ENCODE measurements at places on chromosomes 1 and 21.
A peak's percentile ranks its signal among the peaks of the same experiment; 100 is the strongest.

DNA sequence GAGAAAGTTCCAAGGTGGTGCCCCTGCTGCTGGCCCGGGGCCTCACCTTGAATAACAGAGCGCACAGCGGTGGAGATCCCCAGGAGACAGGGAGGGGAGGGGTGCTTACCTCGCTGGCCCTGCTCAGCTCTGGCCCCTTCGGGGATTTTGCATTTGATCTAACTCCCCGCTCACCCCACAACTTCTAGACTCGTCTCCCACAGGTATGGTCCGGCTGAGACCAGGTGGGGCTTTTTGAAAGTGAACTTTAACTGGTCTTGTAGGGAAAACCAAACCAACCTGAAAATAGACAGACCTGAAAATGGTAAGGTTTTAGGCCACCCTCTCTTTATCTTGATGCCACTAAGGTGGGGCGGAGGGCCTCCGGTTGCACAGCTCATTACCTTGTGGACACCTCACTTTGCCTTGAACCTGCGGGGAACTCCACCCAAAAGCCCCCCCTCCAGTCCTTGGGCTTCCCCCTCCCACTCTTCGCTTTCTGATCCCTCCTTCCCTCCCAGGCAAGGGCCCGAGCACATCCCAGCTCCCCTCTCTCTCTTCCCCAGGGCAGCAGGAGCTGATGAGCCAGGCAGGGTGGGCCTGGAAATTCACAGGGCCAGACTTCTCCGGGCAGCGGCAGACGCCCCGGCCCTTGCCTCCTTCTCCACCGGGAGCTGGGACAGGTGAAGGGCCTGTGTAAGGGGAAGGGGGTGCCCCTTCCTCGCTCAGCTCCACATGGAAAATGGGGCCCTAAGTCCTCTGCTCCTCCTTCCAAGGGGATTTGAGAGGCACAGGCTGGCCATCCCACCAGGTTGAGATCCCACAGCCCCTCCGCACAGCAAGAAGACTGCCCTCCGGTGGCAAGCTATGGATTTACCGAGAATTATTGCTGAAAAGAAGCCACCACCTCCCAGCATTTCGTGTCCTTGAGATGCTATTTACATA, 16.1 kb downstream of the TNFRSF8 start:
- DNase-seq, result peak; percentile 62

DNA sequence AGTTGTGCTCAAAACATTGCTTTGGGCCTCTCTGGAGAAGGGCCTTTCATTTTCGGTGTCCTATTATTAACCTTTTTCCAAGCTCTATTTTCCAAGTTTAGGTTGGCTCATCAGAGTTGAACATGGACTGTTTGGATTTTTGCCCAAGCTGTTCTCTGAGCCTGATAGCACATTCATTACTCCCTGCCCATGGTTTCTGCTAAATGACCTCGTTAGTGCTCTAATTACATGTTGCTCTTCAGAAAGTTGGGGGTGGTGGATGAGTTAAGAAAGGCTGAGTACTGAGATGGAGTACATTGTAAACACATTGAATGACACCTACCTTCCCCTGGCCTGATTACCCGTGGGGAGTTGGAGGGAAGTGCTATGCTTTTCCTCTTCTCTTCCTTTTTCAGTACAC, 38.9 kb downstream of the LMO4 start:
- no peak for DNase-seq

DNA sequence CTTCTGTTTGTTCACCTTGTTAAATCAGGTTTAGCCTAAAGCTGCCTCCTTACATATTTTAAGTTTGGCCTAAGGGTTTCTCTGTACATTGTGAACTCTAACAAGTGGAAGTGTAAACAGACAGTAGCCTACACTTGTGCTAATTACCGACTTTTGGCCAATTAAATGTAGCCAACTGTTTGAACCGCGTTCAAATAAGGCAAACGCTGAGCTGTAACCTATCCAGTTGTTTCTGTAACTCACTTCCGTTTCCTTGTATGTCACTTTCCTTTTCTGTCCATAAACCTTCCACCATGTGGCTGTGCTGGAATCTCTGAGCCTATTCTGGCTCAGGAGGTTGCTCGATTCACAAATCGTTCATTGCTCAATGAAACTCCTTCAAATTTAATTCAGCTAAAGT, 8.0 kb upstream of the FCAMR start:
- no peak for DNase-seq

DNA sequence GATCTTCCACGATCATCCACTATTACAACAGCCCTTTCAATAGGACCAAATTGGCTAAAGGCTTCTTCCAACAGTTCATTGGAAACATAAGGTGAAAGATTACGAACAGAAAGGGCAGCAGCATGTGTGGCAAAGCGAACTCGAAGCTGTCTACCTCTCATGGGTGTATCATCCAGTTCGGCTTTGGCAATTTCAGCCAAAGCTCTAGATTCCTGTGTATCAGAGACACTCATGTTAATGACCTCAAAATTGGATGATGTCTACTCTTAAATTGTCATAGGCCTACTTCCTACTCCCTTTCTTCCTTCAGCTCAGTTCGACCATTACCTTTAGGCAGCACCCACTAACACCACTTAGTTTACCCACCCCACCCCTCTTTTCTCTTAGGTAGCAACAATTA, 2.2 kb downstream of the SFPQ start:
- DNase-seq, result no peak

DNA sequence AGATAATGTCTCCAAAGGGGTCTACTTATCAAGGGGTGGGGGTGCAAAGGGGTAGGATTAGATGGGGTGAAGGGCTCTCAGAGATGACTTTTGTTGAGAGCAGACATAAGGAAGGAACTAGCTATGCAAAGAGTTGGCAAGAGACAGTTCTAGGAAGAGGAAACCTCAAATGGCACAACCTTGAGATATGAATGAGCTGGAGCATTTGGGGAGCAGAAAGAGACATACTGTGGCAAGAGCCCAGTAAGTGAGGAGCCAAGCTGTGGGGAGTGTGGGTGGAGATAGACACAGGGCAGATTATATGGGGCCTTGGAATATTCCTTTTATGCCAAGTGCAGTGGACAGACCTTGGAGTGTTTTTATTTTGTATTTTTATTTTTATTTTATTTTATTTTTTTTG, 84.8 kb upstream of the BTG3 start:
- DNase-seq, result no peak

DNA sequence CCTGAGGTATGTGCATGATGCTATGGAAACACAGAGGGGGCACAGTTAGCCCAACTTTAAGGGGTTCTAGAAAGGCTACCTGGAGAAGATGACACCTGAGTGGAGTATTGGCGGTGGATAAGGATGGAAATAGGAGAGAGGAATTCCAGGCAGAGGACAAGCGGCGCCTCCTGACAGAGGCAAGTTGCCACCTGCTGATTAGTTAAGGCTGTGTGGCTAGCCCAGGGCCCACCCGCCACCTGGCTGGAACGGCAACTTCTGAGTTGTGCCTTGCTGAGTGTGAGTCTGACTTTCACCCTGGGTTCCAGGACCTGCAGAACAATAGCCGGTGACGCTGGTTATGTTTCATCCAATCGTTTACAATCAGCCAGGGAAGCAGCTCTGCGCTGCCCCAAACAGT, 126.9 kb upstream of the LMO4 start:
- DNase-seq, result no peak

DNA sequence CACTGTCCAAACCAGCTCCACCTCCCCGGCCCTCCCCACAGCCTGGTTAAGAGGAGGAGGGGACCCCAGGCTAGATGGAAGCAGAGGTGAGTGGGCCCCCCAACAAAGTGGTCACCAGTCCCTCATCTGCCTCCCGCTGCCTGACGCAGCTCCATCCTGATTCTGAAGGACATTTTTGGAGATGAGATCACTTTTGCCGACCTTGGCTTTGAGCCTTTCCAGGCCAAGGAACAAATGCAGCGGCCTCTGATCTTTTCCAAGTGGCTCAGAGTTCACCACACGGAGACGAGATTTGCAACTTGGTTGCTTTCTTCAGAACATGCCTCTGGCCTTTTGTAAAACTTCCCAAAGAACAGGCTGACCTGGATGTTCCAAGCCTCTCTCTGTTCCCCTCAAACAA, 223.1 kb downstream of the NPHP4 start:
- DNase-seq, result peak; percentile 41

DNA sequence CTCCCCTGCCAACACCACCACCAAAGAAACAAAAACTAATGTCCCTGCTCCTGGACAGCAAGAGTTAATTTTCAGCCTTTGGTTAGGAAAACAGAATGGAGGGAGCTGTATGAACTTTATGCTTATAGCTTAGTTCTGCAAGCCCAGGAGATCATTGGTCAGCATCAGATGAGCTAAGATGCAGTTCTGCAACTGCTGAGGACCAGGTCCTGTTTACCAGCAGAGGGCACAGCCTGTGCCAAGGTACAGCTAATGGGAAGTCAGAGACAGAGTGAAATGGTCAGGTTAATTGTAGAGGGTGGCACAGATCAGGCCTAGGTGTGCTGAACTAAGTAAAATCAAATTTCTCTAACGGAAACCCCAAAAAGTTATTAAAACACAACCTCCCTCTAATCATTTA, 161.3 kb downstream of the ROR1 start:
- no peak for DNase-seq

DNA sequence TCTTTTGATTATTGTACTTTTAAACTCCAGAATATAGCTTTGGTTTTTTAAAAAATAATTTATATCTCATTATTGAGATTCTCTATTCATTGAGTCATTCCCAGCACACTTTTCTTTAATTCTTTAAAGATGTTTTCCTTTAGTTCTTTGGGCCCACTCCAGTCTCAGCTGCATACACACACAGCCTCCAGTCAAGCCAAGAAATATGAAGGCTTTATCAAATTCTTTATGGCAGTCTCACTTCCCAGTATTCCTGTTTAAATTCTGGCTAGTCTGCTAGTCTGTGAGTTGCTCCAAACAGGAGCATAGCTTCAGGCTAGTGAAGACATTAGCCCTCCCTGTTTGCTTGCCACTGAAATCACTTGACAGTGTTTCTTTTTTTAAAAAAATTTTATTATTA, 61.2 kb downstream of the CRP start:
- no peak for DNase-seq

DNA sequence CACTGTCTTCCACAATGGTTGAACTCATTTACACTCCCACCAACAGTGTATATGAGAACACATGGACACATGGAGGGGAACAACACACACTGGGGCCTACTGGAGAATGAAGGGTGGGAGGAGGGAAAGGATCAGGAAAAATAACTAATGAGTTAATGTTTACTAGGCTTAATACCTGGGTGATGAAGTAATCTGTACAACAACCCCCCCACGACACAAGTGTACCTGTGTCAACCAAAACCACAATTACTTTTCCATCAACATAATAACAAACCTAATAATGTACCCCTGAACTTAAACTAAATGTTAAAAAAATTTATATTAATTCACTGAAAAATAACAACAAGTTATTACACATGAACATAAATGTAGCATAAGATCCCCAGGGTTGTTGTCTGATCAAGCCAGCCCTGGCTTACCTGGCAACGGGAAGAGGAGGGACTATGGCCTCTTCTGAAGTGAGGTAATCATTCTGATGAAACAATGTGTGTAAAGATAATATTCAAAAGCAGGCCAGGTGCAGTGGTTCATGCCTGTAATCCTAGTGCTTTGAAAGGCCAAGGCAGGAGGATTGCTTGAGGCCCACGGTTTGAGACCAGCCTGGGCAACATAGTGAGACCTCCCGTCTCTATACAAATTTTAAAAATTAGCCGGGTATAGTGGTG, 40.8 kb upstream of the HEATR1 start:
- DNase-seq, result no peak

DNA sequence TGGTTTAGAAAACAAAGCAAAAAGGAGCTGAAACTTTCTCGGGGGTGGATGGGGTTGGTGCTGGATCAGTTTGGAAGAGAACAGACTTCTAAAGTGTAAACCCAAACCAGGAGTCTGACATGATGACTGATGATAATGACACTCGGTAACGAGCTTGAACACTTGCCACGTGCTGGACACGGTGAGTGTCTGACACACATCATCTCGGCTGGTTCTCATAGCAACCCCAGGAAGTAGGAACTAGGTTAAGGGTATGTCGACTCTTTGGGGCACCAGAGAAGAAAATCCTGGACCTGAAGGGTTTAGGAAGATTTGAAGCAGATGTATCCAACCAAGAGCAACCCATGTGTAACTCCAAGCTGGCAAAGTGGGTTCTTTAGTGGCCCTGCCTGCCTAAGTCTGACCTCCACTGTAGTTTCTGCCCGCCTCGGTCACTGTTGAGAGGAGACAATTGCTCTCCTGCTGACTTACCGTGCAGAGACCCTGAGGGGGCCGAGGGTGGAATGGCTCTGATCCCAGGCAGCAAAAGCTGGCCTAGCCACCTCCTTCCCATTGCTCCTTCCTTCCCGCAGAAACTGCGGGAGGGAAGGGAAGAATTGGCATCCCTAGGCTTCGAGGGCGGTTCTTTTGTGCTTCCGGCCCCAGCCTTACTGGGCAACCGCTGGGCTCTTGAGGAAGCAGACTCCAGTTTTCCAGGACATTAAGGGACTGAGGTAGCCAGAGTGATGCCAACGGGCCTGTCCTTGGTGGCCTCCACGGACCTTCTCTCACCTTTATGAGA, 156.0 kb downstream of the TOMM20 start:
- no peak for DNase-seq

GRCh38 chr1:22673486-22674409, 20.7 kb downstream of the C1QB start:
- DNase-seq, result peak; percentile 42

DNA sequence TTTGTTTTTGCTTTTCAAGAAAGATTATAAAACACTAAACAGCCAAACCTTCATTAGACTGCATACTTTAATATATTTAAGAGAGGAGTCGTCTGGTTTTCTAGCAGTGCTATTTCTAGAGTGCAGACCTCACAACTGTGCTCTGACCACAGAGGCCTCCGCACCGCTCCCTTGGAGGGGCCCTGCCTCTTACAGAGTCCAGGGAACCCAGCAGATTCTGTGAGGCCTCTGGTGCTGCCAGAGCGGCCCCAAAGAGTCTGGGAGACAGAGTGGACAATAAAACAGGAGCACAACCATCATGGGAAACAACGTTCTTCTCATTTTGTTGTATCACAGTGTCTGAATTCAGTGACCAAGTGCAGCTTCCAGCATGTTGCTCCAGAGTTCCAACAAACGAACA, 5.8 kb downstream of the ATP5PO start:
- DNase-seq, result no peak

GRCh38 chr1:229567109-229567868, 8.8 kb upstream of the ABCB10 start:
- DNase-seq, result no peak

- DNase-seq, result no peak
Measured at GRCh38 chr1:244388961-244389360, 62.7 kb downstream of the ADSS2 start.

- DNase-seq, result peak; percentile 33
Measured at GRCh38 chr1:235513495-235514366, 9.5 kb upstream of the B3GALNT2 start.

- DNase-seq, result no peak
Measured at GRCh38 chr1:36523850-36524249, 41.1 kb upstream of the CSF3R start.

Measured in ovary (tissue), 10 donors.